Activated naive CD4-positive, alpha-beta T cell (primary cell): ENCODE measurements at places on chromosomes 1 and 21.

DNA sequence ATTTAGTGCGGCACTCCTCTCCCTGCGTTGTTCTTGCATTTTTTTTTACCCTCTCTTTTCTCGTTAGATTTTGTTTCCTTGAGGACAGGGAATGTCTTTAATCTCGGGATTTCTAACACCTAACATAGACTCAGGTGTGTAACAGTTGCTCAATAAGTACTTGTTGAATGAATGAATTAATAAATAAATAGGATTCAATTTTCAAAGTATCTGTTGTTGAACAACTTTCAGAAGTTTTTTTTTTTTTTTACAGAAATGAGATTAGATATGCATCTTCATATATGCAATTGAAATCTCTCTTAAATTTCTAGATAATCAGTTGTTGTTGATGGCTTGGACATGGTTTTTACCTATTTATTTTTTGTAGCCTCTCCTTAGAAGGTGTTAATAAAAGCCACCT is 83.1 kb downstream of the ROR1 start:
- no peak for DNase-seq

- DNase-seq, result peak; percentile 49
These were observed 7.0 kb downstream of the EFNA3 start for GRCh38 chr1:155085504-155086127.

GRCh38 chr1:54415533-54415932 is 9.3 kb upstream of the SSBP3 start:
- no peak for DNase-seq

- DNase-seq, result no peak
These were observed 7.4 kb upstream of the S100A10 start for GRCh38 chr1:152000964-152001630.

DNA sequence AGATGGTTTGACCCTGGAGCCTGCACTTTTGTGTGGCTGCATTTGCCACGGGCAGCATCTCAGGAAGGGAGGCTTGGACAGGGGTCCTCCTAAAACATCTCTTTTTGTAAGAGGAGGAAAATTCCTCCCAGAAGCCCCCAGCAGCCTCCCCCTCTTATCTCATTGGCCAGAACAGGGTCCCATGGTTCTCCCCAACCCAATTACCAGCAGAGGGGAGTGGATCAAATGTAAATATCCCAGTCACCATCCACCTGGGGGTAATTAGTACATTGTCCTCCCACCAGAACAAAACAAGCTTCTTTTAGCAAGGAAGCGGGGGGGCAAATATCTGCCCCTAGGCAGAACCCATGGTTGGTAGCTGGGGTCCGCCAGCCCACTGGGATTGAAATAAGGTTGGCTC is 44.7 kb upstream of the TENT5B start:
- no peak for DNase-seq

DNA sequence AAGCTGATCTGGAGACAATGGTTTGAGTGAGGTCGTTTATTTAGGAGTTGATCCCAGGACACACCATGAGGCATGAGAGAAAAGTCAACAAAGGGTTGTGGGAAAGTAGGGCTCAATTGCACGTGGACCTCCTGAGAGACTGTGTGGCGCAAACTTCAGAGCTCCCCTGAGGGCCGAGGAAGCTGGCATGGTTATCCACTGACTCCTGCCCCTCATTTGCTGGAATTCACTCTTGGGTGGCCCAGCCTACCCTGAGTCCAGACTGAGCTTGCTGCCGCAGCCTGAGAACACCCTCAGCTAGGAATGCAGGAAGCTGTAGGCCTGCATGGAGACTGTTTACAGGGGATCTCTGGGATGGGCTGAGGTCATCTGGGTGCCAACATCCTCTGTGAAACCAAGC is 301.0 kb downstream of the RWDD3 start:
- no peak for DNase-seq
